NCI-H146 (cell line): ENCODE measurements at places on chromosomes 11 and 22.
A peak's percentile ranks its signal among the peaks of the same experiment; 100 is the strongest.

- no peak for DNase-seq
Measured at GRCh38 chr11:115499891-115500290, 4.3 kb downstream of the CADM1 start.

DNA sequence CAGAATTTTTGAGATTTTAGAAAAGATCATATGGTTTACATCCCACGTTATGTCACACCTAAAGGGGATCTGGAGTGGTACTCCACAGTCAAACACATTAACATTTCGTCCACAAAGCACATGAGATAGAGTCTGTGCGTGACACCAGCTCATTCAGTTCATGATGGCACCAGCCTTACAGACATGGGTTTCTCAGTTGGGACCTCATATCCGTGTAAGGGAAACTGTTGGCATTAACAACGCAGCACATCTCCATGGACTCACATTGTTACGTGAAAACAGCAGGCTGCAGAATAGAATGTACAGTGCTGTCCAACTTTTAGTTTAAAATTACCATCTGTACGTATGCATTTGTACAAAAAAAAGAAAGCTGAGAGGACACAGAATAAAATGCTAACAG, 14.0 kb downstream of the RIC8A start:
- DNase-seq, result no peak

- peak; percentile 37 for DNase-seq
Measured at GRCh38 chr22:23180893-23181720, 798 bp downstream of the BCR start.

GRCh38 chr11:111153194-111153593, 92.3 kb upstream of the POU2AF2 start:
- DNase-seq, result no peak

DNA sequence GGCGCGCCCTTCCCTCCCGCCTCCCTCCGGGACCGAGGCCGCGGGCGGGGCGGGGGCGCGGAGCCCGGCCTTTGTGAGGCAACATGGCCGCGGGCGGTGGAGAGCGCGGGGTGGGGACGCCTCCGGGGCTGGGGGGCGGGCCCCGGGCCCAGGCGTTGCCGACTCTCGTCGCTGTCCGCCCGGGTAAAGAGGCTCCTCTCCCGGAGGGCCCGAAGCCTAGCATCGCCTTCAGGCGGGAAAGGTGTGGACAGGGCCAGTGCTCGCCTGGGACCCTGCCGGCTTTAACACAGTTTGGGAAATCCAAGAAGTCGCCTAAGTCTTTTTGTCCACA, 369 bp downstream of the DGCR8 start:
- DNase-seq, result peak; percentile 63

DNA sequence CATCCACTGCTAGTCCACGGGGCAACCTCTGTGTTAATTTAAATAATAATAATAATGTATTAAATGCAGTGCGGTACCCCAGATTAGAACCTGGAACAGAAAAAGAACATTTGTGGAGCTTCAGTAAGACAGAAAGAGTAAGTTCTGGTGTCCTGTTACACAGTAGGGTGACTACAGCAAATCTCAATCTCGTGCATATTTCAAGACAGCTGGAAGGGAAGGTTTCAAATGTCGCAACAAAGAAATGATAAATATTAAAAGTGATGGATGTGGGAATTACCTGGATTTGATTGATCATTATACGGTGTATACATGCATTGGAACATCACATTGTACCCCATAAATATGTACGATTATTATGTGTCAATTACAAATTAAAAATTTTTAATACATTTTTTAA, 1.7 kb upstream of the RAC2 start:
- DNase-seq, result no peak

DNA sequence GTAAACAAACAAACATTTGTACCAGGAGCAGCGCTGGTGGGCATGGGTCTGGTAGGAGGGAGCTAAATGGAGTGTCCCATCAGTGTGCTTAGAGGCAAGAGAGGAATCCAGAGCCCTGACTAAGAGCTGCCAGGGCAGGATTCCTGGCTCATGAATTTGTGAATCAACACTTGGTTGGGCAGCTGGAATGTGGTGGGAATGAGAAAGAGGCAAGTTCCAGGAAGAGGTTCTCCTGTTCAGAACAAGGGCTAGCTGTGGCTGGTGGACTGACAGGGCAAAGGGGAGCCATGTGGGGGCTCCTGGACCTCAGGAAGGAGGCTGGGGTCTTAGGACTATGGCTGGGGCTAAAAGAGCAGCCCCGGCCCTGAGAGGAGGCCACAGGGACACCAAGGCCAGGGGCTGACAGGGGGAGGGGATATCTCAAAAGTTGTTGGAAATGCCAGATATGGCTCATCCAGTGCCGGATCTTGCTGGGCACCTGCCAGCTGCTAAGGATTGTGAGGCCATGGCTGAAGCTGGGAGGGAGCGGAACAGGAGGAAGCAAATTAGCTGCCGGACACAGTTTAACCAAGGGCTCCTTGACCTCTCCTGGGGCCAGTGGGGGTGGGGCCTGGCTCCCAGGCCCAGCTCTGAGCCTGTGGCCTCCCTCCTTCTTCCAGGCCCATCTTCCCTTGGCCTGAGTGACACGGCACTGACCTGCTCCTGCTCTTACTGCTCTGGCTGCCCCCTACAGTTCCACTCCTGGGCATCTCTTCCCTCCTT, 14.6 kb upstream of the P2RY6 start:
- no peak for DNase-seq

DNA sequence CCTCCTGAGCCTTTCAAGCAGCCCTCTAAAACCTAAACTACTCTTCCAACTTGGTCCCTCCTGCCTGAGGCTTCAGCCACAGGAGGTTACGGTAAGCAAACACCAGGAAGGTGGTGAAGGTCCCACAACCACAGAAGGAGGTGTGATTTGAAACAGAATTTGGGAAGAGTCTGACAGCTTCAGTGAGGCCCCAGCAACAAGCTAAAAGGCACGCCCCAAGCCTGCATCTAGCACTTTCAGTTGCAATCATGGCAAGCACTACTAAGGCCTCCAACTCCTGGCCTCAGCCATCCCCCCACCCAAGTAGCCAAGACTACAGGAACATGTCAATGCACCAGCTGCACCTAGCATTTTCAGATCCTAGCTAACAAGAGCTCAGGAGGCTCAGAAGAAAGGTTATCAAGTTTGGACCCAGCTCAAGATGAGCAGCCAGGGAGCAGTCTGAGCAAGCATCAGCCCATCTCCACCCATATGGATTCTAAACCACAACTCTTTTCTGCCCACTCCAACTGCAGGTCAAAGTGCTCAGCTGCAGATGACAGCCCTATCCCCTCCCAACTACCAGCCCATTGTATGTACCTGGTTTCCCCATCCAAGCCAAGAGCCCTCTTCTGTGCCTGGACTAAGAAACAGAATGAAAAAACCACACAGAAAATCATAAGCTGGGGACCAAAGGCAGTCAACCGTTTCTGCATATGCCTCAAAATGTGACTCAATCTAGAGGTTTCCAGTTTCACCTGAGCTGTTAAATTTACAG, 10.4 kb upstream of the AHNAK start:
- no peak for DNase-seq

DNA sequence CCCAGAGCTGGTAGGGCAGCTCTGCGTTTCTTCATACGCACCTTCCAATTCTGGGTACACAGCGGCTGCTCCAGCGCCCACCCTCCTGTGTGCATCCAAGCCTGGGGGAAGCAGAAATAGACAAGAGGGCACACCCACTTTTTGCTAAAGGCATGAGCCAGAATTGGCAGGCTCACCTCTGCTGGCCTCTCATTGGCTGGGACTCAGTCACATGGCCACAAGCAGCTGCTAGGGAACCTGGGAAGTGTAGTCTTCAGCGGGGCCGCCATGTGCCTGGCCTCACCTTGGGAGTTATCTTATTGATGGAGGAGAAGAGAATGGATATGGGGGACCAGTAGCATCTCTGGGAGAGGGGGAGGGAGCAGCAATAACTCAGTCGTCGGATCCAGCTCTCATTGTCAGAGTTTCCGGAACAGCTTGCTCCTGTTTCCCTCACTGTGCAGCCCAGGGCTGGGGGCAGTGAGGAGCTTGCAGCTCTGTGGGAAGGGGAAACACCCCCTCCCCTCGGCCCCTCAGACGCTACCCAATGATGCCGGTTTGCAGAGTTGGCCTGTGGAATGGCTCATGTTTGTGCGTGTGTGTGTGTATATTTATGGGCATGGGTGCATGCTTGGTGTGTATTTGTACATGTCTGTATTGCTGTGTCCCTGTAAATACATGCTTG, 11.8 kb upstream of the MIEF1 start:
- DNase-seq, result peak; percentile 27
